AG04449 (cell line): ENCODE measurements at places on chromosomes 12 and 14.
A peak's percentile ranks its signal among the peaks of the same experiment; 100 is the strongest.

DNA sequence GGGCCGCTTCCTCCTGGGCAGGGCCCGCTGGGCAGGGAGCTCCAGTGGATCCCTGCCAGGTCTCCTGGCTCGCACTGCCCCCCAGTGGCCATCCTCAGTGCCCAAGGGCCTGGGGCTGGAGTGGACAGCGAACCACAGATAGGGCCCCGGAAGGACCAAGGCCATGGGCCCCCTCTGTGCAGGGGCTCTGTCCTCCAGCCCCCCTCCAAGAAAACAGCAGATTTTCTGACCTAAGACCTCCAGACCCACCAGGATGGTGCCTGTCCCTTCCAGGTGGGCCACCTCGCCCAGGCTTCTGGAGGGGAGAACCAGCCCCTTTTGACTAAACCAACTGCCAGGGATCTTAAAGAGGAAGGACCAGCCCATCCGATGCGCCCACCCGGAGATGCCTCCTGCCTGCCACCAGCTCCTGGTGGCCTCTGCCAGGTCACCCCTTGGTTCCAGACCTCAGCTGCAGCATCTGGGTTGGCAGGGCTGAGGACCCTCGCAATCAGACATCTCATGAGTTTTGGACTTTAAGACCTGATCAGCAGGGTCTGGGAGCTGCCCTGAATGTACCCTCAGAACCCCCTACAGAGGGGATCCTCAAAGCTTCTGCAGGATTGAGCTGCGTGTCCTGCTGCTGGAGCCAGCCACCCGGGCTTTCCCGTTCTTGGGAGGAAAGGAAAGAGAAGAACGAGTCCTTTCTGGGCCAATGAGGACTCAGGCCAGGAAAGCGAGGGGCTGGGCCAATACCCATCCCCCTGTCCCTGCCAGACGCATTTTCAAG lies 325.8 kb upstream of the DIO3 start:
- no peak for DNase-seq

GRCh38 chr12:1594006-1594260 lies 448 bp downstream of the FBXL14 start:
- no peak for DNase-seq

DNA sequence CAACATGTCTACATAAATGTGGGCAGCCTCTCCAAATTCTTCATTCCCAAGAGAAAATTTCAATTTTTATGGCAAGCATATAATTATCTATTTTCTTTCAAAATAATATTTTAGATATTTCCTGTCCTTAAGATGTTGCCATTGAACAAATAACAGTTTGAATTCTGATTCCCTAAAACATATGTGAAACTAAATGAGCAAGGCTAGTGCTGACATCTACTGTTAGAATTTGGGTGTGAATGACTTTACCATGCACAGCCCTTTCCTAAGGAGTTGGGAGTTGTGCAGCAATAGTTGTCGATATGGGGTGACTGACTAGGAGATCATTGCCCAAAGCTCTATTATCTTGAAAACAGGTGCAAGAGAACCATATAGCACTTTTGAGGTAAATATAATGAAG lies 108.2 kb upstream of the SLC38A4 start:
- no peak for DNase-seq

- no peak for DNase-seq
Observed at GRCh38 chr12:447141-447540, 12.6 kb upstream of the B4GALNT3 start.

DNA sequence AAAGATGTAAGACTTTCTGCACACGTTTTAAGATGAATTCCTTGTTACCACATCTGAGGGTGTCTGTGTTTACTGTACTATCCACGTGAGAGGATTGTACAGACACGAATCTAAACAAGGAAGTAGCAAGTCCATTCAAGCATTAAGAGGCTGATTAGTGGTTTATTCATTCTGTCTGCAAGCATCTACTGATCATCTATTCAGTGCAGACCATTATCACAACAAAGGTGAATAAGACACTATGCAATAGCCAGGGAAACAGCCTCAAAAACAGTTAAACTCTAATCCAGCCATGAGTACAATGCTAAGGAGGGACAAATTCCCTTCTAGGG lies 111.6 kb upstream of the PZP start:
- DNase-seq = no peak

DNA sequence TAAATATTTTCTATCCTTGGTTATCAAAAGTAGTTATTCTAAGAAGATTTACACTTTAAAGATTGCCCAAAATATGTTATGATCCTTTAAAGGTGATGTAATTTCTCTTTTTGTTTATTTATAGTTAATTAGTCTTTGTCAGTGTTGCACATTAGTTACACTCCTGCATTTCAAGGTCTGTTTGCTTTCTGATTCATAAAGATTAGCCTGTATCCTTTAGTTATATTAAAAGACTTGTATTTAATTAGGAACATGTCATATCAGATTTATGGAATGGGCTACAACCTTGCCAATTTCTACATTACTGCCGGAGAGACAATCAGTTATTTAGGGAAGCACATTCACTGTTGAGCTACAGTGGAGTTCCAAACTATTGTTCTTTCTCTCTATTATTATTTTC lies 3.5 kb downstream of the EPYC start:
- DNase-seq = no peak

DNA sequence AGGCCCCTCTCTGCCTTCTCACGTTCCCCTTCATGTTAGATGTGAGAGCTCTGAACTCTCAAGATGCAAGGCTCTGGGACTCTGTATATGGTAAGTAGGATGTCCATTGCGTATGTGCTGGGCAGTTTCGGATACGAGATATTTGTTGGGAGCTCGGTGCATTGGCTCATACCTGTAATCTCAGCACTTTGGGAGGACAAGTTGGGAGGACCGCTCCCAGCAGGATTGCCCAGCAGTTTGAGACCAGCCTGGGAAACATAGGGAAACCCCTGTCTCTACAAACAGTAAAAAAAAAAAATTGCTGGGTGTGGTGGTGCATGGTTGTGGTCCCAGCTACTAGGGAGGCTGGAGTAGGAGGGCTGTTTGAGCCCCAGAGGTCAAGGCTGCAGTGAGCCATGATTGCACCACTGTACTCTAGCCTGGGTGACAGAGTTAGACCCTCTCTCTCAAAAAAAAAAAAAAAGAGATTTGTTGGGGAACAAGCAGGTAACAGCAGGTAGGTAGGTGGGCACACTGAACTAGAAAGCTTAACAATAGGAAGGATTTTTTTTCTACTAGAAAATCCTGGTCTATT lies 3.4 kb downstream of the TMEM120B start:
- no peak for DNase-seq

DNA sequence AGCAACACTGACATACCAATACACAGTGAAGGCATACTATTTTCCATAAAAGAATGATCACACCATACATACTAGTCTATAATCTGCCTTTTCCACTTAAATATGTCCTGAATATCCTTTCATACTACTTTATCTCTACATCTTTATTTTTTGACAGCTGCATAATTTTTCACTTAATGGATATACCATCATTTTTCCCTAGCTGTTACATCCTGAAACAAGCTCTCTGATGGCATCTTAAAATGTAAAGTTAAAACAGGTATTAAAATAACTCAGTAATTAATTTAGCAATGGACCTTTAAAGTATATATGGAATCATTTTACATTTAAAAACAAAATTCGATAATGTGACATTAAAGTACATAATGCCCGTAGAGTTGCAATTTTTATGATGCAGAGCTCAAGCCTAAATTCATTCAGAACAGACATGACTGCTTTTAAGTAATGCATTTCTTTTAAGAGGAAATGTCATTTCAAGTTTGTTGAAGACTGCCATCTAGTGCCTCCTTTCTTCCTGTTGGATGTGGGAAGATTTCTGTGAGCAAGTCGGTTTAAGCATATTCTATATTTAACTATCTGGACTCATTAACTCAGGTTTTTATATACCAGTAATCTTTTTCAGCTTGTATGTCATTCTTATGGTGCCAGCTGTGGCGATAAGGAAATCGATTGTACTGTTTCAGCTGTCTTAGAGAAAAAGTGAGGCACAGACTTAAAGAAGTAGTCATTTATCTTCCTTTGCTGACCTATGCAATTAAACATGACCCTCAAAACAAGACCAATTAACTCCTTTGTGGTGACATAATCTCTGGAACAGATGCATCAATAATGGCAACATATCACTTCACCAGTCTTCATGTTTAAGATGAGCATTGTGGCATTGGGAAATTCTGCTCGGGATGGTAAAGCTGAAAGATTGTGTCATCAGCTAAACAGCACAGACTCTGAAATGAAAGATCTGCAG lies 20.3 kb downstream of the PRICKLE1 start:
- peak; percentile 33 for DNase-seq

- DNase-seq = no peak
Observed at GRCh38 chr12:43347026-43347425, 205.0 kb downstream of the ADAMTS20 start.

DNA sequence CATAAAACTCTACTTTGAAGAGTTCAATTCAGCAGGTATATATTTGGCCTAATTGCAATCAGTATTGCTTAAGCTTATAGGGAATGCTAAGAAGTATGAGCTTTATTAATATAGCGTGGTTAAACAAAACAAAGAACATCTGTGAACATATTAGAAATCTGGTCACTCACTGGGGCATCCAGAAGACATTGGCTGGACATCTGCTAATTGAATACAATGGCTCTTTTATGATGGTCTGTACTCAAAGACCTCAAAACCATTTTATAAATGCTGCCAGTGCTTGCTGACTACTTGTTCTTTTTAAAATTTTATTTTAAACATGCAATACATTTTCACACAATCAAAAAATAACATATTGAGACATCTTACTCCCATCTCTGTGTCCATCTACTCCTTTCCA lies 173.0 kb downstream of the STXBP6 start:
- no peak for DNase-seq

GRCh38 chr12:130367523-130367922 lies 29.8 kb downstream of the PIWIL1 start:
- no peak for DNase-seq

DNA sequence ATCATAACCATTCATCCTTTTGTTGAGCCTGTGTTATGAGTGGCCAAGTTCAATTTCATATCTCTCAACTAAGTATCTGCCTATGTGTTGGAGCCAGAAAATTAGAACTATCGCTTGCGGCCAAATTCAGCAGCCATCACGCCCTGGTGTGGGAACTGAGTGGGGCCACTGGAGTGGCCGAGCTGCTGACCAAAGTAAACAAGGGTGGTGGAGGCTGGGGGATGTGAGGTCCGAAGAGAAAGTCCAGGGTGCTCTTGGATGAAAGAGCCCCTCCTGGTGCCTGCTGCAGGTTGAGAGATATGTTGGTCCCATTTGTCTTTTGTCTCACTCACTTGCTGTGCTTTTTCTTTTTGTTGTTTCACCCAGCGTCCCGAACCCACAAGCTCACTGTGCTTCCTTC lies 14.9 kb downstream of the ADGRD1 start:
- no peak for DNase-seq

DNA sequence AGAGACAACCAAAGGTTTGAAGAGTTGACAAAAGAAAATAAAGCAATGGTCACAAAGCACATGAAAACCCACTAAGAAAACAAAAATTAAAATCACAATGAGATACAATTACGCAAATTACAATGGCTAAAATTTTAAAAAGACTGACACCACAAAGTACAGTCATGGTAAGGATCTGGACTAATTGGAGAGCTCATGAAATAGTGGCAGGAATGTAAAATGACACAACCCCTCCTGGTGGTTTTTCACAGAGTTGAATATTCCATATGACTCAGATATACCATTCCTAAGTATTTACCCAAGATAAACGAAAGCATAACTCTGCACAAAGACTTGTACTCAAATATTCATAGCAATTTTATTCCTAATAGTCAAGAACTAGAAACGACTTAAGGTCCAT lies 65.9 kb downstream of the NOVA1 start:
- no peak for DNase-seq

GRCh38 chr12:109329686-109330085 lies 18.0 kb upstream of the MYO1H start:
- no peak for DNase-seq

- no peak for DNase-seq
Observed at GRCh38 chr12:106672314-106673025, 89.7 kb downstream of the RFX4 start.

DNA sequence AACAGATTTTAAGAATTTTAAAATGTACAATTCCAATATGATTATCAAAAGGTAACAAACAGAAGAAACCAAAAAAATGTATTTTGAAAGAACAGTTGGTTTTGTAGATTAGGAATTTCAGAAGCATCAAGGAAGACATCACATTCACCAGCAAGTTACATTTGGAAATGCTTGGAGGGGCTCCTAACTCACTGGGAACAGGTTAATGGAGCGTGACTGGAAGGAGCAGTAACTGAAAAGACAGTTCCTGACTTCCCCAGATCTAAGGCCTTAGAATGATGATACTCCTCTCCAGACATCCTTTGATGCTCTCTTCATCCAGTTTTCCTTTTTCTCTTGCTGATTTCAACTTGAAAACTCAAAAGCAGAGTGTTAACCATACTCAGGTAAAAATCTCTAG lies 220.0 kb upstream of the EGLN3 start:
- no peak for DNase-seq

- no peak for DNase-seq
Observed at GRCh38 chr12:93448796-93449195, 7.0 kb upstream of the UBE2N start.

DNA sequence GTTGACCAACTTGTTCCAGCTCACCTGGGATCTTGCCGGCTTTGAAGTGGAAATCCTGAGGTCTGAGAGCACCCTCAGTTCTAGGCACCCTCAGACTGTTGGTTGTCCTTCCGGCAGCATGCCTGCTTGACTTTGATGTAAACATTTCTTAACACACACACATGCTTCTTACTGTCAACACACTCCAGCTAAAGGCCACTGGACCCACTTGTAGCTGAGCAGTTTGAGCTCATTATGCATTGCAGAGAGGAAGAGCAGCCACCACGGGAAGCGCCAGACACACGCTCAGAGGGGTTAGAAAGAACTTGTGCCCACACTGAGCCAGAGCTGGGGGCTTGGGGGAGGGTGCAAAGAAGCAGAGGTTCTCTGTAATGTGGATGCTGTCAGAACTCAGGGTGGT lies 55.8 kb downstream of the TNFAIP2 start:
- DNase-seq = no peak
